IPS DF 19.7 (cell line): ENCODE measurements at places on chromosomes 16 and 17.

GRCh38 chr16:81220349-81220748 is 18.1 kb upstream of the BCO1 start:
- no peak for DNase-seq

DNA sequence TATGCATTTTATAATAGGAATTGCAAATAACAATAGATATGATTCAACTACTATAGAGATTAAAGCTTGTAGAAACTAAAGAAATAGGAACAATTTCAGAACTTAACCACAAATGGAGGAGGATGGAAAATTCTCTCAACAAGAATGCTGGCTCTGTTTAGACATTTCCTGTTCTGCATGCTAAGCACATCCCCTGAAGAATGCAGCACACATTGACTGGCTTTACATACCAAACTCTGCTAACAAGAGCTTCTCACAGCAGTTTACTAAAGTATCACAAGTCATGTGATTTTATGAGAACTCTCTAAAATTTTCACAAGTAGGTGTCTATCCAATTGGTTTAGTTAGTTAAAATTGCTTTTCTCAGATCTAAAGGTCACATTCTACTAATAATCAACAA is 85.2 kb downstream of the SPAG9 start:
- no peak for DNase-seq

- DNase-seq: no peak
Observed at GRCh38 chr17:83078378-83079351, 744 bp upstream of the METRNL start.

DNA sequence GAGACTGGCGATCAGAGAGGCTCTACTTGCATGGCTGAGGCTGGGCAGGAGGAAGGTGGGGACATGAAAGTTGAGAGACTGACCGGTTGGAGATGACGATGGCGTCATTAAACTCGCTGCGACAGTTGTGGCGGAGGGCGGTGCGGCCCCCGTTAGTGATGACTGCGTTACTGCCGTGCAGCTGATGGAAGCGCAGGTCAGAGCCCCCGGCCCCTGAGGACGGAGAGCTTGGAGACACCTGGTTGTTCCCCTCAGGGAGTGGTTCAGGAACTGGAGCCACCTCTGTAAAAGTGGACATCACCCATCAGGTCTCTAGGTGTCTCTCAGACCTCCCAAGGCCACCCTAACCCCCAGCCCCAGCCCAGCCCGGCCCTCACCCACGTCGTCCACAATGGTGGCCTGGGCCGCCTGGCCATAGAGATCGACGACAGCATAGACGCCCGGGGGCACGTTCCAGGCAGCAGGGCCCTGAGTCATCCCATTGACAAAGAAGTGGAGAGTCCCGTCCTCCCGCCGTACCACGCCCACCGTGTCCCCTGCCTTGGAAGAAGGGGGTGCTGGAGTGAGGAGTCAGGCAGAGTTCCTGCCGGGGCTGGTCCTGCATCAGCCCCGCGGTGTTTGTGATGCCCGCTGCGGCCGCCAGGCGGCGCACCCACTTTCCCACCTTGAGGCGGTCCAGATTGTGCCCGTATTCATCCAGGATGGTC is 5.3 kb downstream of the NEURL4 start:
- no peak for DNase-seq

DNA sequence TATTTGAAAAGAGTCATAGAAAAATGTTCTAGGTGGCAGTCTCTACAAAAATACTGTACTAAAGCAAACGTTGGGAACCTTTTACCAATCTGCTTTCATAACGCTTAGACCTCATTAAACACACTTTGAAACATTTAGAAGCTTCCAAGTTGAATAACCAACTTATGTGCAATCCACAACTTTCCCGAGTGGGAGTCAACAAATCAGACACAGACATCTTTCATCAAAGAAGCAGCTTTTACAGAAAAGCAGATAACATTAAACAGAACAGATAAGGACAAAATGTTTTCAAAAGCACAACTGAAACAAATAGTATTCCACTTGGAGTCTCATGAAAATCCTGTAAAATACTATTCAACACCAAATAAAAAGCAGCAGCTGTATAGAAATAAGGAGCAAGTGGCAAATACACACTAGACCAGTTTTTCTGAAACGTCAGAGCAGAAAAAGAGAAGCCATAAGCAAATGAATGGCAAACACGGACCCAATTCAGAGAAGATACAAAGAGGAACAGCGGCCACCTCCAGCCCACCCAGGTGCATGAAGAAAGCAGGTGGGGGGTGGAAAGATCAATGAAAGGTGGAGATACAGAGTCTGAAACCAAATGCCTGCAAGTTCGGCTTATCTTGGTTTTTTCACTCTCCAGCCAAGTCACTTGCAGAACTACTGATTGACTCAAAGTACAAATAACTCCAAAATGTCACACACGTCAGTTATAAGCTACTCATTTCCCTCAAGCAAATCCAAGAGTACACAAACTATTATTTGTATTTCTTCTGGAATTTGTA is 18.4 kb upstream of the FBF1 start:
- no peak for DNase-seq

- DNase-seq: no peak
Observed at GRCh38 chr17:48625495-48626244, 488 bp downstream of the HOXB9 start.

GRCh38 chr17:66963521-66963908 is 992 bp upstream of the CACNG4 start:
- no peak for DNase-seq

- DNase-seq: no peak
Observed at GRCh38 chr16:8961811-8962390, 1.8 kb downstream of the USP7 start.

DNA sequence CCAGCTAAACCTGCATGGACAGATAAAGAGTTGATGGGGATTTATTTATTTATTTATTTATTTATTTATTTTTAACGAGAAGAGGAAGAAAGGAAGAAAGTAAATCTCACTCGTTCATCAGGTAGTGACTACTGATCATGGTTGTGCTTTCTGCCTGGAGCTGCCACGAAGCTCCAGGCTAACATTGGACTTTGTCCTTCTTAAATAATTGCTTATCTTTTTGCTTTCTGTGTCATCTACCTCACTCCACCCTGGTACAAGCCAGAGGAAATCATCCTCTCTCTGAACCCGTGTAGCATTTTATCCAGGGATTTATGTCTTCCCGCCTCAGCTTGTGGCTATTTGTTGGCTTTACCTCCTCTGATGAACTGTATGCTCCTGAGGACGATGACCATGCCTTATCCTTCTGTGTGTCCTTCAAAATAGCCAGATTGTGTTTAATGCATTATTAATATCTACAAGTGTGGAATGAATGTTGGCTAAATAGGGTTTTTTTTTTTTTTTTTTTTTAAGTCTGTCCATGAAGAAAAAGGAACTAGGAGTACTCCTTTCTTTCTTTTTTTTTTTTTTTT is 8.0 kb upstream of the SLC12A3 start:
- no peak for DNase-seq

DNA sequence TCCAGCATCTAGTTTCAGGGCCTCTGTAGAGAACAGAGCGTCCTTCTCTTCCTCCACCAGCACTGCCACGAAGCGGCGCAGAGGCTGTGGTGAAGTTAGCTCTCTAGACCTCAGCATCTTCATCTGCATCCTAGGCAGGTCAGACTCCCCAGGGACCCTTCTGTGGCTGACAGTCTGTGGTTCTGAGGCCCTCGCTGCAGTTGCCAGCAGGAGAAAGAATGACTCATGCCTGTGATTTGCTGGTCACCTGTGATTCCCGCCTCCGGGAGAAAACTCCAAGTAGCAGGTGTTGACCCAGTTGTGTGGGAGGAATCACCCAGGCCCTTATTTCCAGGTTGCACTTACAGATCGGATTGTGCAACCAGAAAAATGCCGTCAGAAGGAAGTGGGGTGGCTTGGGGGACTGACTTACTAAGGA is 117.3 kb upstream of the CACNG5 start:
- DNase-seq: no peak

DNA sequence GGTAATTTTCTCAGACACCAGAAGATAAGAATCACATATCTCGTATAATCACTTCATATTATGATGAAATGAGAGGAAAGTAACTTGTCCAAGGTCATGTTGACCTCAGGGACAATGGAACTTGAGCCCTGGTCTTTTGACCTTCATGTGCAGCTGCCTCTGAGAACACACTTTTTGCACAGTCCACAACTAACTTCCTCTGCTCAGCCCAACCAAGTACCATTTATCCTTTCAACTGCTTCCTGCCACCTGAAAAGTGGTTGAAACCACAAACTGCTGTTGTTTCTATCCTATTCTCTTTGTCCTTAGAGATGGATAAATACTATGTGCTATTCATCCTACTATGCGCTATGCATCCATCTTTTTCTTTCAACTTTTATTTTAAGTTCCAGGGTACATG is 2.3 kb upstream of the CCL1 start:
- no peak for DNase-seq

DNA sequence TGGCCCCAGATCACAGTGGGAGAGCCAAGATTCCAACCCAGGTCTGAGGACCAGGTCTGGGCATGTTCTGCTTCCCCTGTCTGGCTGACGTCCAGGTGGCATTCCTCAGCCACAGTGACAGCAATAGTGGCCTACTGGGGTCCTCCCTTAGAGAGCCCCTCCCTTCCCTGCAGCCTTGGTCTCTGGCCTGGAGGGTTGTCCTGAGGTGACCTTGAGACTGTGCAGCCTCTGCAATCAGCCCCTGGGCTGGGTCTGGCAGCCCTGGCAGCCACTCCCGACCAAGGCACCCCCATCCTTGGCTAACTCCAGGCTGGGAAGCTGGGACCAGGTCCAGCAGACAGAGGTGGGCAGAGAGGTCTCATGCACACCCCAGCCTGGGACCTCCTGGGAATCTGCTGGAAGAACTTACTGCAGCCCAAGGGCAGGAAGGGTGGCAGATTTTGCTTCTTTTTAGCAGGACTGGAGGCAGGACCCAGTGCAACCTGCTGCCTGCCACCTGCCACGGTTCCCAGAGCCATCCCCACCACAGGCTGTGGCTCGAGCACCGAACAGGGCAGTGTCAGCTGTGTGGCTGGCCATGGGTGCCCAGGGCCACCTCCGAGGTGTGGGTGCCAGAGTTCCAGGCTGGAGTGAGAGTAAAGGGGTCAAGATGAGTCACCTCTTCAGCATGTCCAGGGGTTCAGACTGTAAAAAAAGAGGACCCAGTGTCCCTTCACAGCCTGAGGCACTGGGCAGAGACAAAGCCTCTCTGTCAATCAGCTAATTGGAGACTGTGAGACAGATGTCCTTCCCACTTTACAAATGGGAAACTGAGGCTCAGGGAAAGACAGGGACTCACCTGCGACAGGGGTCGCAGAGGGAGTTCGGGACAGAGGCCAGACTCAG is 12.6 kb downstream of the GRB7 start:
- no peak for DNase-seq

DNA sequence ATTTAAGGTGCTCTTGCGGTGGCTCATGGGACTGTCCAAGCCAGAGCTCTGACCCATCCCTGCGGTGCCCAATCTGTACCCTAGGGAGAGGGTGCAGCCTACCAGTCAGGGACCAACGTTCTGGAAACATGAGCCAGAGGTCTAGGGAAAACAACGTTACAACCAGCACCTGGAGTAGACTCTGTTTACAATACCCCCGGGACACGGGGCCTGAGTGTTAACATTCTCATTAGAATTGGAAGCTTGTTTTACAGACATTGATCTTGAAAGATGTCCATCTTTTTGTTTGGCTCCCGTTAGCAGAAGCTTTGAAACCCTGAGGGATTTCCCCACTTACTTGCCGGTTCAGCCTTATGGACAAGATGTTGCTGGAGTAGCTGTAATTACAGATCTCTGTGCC is 6.9 kb downstream of the WIPI1 start:
- DNase-seq: no peak

GRCh38 chr17:1203111-1203966 is 23.6 kb upstream of the ABR start:
- no peak for DNase-seq

DNA sequence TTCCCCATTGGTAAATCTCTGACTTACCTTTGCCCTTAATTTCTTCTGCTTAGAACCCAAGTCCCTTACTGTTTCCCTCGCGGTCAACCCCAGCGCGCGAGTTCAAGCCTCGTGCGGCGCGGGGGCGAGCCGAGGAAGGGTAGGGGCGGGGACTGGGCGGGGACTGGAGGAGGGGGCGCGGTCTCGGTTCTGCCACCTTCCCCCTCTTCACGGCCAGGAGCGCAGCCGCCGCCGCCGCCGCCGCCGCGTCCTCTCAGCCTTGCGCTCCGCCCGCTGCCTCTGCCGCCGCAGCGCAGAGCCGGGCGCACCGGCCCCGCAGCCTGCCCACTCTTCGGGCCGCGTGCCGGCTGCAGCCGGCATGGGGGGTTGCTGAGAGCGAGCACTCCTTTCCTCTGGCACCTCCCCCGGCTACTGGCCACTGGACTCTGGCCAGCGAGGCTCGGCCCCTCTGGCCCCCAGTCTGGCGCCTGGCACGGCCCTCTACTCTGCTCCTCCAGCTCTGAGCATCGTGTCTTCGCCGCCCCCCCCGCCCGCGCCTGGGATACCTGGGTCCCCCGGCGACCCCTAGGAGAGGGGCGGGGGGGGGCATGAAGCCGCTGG is at the start of gene RAPGEFL1:
Gene RAPGEFL1 (plus strand): TSS at position 196 of the 600 bp plus-strand sequence. CDS start 392 bp downstream, at position 588.
- no peak for DNase-seq

- no peak for DNase-seq
Observed at GRCh38 chr17:64087252-64088005, 42.5 kb downstream of the ERN1 start.

GRCh38 chr17:3792481-3792880 is 8.5 kb downstream of the ITGAE start:
- no peak for DNase-seq

DNA sequence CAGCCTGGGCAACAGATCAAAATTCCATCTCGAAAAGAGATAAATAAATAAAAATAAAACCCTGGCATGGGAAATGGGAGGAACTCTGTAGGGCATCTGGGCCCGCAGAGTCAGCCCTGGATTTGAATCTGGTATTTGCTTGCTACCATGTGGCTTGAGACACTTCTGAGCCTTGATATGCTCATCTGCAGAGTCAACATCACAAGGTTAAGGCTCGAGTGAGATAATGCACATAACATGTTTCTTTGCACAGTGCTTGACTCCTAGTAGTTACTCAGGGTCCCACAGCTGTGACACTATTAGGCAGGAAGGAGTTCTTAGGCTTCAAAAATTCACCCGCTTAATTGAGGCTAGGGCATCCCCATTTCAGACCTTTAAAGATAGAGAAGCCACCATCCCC is 21.3 kb downstream of the CDK5RAP3 start:
- no peak for DNase-seq

DNA sequence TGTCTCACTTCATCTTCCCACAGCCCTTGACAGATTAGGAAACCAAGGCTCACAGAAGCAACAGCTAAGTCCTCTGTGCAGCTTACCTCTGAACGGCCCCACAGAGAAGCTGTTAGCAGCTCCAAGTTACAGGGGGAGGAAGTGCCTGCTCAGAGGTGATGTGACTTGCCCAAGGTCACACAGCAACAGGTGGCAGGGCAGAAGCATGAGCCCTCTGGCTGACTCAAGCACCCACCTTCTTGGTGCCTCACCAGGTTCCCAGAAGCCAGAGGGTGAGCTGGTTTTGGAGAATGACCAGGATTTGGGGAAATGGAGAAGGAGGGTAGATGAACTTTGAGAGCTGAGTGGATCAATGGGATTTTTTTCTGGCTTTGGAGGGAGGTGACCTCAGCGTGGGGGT is 14.0 kb upstream of the RAI1 start:
- DNase-seq: no peak

GRCh38 chr17:81686614-81687013 is 2.8 kb downstream of the HGS start:
- no peak for DNase-seq

- DNase-seq: no peak
Observed at GRCh38 chr16:165539-166374, at the start of gene HBM. Gene HBM (plus strand): TSS chr16:165978. CDS start chr16:165998, 20 bp downstream.
